ENCODE measurements at places on chromosomes 7 and 10.
A peak's percentile ranks its signal among the peaks of the same experiment; 100 is the strongest.

DNA sequence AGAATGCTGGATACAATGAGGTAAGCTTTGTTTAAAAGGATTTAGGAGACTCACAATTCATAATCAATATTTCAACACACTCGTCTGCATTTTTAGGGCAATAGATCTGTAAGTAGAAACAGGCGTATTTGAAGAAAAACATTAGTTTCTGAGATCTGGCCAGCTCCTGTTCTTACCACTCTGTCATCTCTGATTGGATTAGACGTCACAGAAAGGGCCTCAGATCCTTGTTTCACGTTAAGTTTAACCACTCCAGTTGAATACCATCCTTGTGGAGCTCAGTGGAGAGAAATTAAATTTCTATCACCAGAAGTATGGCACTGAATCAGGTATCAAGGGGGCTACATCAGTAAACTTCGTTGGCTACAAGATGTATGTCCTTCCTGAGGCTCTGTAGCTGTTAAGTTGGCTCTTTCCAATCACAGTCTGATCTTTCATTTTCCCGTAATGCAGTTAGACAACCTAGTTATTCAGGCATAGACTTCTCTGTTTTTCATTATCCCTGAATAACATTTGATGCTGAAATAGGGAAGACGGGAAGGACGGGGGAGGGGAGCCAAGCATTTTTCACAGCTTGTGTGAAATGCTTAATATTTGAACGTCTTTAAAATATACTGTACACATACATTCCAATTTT is 659.2 kb upstream of the GALNT17 start:
- DNase-seq: no peak

DNA sequence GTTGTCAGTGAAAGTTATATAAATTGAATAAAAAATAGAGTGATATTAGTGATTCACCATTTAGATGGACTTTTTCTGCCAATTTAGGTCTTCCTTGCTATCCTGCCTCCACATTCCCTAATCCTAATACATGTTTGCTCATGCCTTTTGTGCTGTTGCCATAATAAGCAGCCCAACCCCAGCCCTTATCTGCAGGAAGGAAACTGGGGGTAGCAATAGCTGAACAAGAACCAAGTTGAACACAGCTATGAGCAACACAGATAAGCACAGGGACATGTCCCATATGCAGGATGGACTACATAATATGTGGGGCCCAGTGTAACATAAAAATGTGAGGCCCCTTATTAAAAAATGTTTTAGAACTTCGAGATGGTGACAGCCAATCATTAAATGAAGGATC is 91.2 kb upstream of the AHR start:
- DNase-seq: no peak

DNA sequence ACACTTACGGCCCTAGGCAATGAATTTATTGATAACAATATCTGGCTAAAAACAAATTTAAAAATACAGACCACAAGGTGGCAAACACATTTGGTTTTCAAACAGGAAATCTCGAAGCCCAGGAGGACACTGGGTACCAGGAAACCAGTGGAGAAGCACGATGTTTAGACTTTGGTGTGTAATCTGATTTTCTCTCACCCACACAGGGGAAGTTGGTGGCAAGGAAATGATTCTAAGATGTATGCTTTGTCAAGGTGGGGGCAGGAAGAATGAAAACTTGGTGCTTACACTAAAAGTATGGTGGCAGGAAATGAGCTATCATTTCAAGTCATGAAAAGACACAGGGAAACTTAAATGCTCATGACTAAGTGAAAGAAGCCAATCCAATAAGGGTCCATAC is 113.2 kb upstream of the ANKRD1 start:
- no peak for DNase-seq

GRCh38 chr10:110041479-110041829 is 33.7 kb downstream of the ADD3 start:
- no peak for DNase-seq

- DNase-seq: no peak
These were observed at the start of gene SSC4D for GRCh38 chr7:76409537-76409936. Gene SSC4D, minus strand, starts transcription at chr7:76409697. Its CDS starts 5,258 bp downstream, at chr7:76404439.

DNA sequence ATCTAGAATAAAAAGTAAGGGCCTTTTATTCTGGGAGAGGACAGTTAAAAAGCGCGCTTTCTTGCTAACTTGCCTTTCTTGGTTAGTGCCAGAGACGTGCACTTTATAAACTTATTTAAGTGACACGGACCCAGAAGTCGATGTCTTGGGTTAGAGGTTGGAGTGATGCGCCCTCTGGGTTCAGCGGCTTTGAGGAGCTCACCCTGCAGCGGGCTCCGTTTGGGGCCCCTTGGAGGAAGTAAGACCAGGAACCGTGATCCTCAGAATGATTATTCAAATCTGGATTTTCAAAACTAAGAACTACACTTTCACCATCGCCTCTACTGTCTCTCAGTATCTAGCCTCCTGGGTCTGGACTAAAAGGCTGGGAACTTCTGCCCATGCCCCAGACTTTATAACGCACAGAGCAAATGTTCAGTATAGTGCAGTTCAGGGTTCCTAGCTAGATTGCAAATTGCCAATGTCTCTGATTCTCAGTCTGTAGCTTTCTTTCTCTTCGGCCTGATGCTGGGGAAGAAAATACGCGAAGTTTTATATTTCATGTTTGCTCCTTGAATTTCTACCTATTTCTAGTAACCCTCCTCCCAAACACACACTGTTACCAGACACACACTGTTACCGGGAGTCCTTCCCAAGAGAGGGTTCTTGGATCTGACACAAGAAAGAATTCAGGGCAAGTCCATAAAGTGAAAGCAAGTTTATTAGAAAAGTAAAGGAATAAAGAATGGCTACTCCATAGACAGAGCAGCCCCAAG is 18.6 kb upstream of the SMO start:
- peak; percentile 61 for DNase-seq

DNA sequence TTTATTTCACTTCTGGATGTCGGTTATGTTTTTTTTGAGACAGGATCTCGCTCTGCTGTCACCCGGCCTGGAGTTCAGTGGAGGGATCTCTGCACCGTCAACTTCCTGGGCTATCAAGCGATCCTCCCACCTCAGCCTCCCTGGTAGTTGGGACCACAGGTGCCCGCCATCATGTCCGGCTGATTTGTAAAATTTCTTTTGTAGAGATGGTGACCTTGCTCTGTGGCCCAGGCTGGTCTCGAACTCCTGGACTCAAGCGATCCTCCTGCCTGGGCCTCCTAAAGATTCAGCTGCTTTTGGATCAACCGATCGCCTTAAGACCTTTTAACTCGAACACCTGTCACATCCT is 606 bp upstream of the RABGEF1 start:
- DNase-seq: no peak

- no peak for DNase-seq
These were observed 75.5 kb downstream of the MAP3K8 start for GRCh38 chr10:30509508-30509907.

DNA sequence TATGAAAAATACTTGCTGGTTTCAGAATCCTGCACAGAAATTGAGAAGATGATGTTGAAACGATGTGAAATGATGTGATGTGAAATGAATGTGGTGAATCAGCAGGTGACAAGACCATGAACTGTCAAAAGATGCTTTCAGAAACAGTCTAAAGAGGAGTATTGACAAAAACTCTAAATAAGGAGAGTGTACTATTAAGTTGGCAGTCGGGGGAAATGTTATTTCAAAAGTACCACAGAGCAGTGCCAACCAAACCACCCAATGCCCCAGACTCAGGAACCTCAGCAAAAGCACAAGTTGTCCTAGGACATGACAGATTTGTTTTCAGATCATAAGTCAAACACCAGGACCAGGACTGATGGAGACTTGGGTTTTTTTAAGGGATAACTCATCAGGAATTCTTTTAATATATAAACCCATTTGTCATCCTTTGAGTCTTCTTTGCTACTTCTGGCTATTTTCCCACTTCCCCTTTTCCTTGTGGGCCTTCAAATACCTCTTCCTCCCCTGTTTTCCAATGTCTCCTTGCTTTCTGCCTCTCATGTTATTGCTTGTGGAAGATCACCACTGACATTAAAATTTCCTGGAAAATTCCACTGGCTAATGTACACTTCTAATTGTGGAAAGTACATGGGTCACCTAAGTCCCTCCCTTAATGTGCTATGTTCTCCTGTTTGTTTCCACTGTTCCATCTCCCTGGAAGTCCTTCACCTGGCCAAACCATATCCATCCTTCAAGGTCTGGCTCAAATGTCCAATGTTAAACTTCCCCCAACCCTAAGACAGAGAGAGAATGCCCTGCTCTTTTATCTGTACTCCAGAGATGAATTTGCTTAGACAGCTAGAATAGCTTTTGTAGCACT is 10.2 kb upstream of the PPP1R3C start:
- no peak for DNase-seq

DNA sequence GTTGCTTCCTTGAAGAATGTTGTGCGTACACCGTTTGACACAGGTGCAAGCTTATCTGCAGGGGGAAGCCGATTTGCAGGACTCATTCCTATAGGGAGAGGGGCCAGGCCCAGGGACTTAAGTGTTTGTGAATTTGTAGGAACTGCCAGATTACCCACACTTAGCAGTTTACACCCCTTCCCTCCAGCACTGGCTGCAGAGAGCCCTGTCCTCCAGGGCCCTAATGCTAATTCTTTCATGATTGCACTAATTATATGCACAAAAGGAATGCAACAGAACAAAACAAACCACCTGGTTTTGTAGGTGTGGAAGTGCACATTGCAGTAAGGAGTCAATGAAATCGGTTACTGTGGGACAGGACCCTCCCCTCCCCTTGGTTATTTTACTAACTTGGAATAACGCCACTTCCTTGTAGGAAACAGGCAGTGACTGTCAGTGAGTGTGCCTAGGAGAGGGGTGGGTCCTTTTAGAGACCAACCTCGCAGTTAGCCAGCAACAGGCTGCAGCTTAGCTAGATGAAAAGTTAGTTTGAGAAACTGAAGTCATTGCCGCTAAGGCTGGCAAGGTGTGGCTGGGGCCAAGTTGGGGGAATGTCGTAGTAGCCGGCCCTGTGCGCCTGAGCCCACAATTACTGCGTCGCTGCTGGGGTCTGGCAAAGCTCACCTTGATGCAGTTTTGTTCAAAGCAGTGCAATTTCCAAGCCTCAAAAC is 60.6 kb downstream of the CUX1 start:
- no peak for DNase-seq

GRCh38 chr7:67589183-67589582 is 592.5 kb downstream of the TYW1 start:
- no peak for DNase-seq

GRCh38 chr10:36717118-36717517 is 408.3 kb upstream of the ANKRD30A start:
- no peak for DNase-seq

GRCh38 chr10:7967035-7967434 is 87.5 kb upstream of the GATA3 start:
- no peak for DNase-seq

DNA sequence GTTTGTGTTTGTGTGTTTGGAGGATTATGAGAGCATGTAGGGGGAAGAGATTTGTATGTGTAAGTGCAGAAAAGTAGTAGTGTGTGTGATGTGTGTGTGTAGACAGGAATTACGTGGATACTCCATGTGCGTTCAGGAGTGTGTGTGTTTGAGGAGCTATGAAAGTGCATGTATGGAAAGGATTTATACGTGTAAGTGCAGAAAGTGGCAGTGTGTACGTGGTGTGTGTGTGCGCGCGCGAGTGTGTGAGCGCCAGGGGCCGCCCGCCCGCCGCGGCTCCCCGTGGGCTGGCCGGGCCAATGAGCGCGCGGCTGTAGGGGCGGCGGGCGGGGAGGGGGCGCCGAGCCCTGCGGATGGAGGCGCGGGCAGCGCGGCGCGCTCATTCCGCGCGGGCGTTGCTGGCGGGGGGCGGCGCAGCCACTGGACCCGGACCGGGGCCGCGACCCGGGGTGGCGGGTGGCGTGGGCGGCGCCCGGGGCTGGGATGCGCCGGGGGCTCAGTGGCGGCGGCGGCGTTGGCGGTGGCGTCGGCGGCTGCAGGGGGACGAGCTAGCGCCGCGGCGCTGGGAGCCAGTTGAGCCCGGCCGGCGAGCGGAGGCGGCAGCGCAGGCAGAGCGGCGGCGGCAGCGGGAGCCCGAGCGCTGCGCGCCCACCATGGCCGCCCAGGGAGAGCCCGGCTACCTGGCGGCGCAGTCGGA is at the start of gene BICC1:
Gene BICC1 (plus strand): TSS at position 382 of the 697 bp plus-strand sequence. CDS start 272 bp downstream, at position 654.
- no peak for DNase-seq

DNA sequence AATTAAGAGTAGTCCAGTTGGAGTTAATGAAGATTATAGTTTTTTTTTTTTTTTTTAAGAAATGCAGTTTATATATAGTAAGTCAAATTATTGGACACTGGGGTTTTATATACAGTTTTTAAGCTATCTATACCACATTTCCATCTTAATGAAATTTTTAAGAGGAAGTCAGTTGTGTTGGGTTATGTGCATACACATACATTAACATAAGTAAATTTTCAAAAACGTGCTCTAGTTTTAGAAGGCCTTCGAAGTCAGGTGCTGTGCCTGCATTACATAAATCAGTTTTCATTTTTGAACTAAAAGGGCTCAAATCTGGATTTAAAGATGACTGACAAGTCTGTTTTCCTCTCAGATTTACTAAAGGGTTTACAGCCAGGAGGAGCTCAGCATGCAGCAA is 47.6 kb upstream of the FMC1 start:
- DNase-seq: no peak

DNA sequence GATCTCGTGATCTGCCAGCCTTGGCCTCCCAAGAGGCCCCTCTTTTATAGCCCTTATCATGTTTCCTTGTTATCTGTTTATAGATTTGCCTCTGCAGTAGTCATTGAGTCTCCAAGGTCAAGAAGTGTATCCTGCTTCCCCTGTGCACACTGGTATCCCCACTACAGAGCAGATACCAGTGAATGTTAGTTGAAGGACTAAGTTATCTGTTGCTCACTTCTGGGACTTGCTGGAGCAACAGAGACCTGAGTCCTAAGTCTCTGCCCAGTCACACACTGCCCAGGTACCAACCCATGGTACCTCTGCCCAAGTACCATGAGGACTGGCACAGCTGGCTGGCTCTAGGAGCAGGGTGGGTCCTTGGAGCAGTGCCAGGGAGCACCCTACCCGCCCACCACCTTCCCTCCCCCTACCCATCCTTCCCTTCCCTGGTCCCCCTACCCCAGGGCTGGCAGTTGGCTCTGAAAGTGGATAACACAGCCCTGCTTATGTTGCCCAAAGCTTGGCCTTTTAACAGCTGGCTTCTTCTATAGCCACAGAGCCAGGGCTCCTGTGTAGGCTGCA is 26.5 kb upstream of the PDCD4 start:
- DNase-seq: no peak

All from inflammatory macrophage (primary cell).